ENCODE measurements at places on chromosomes 2 and 18.

DNA sequence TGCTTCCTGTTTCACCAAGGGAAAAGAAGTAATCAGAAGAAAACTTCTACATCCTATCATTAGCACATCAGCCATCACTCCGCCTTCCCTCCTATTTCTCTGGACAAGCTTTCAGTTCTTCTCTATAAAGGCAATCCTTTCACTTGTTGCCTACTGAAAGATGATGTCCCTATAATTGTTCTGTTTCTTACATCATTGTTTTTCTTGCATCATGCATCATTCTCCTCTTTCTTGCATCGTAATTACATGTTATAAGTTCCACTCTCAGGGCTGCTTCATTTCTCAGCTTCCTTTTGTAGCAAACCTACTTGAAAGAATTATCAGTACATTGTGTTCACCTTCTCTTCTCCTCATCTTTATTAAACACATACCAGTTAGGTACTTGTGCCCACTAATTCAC is 7.2 kb downstream of the SLC30A6 start:
- no peak for DNase-seq

DNA sequence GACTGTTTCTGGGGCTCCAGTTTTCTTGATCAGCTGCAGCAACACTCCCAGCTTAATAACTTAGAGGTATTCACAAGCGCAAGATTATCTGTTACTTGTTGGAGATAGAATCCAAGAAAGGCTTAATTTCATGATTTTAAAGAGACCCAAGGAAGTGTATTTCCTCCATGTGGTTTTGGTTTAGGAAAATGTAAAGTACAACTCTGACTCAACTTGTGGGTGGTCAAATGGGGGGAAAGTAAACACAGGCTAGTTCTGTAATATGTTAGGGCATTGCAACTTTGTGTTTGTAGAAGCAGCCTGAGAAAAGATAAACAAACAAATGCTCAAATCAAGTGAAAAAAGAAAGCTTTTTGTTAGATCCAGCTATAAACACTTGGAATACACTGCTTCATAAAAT is 90.1 kb upstream of the COL3A1 start:
- DNase-seq: no peak

DNA sequence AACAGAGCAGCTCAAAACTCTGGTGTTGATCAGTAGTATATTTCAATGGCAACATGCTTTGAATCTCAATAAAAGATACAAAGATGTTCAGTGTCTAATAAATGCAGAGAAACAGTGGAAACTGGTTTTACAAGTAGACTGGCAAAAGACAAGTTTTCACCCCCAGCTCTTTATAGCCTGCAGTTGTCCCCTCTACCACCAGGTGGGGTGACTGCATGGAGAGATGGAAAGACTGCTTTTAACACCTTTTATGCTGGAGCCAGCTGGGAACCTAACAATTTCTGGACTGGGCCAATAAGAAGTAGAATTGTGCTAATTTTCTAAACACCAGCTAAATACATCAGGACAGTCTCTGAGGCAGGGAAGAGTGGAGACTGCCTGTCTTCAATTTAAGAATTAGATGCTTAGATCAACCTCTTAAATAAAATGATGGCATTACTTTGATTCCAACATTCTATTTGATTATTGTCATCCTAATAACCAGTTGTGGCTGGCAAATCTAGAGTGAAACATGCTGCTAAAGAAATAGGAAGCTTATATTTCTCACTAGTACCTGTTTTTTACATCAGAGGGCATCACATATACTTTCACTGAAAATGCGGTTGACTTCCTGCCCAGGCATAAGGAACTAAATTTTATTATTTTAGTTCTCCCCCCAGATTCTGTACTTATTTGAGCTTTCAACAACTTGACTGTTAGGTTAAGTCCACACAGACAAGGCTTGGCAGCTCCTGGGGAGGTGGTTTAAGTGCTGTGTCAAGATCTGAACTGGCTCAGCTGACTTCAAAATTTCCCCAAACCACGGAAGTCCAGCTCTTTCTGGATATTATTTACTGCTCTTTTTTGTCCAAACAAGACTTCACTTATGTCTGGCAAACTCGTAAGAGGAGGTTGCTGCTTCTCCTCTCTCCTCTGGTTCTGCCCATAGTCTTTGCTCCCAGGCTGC is 140.5 kb downstream of the TPGS2 start:
- DNase-seq: peak; percentile 30

GRCh38 chr2:183614799-183615435 is 490.7 kb downstream of the NUP35 start:
- no peak for DNase-seq

DNA sequence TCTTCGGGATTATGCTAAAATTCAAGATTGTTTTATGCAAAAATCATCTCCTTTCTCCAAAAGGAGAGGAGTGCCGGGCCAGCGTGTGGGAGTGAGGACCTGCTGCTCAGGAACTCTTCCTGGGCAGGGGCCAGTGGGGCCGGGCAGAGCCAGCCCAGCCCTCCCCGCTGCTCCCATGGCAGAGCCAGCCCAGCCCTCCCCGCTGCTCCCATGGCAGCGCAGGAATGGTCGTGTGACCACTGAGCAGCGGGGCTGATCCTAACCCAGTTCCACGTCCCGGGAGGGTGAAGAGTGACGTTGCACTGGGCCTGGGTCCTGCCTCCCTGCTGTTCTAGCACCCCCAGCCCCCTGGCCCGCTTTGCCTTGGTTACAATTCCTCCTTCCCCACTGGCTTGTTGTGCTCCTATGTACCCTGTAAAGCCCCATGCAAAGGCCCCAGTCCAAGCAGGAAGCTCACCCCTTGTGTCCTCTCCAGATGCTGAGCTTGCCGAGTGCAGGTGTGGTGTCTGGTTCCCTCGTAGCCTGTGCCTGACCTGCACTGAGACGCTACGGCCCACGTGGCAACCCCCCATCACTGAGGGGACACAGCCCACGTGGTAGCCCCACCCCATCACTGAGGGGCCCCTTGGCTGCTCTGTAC is 11.4 kb upstream of the NEU4 start:
- DNase-seq: no peak

GRCh38 chr2:68158134-68158447 is 403 bp downstream of the PNO1 start:
- DNase-seq: no peak

- no peak for DNase-seq
Observed at GRCh38 chr2:239095460-239096081, 247.7 kb downstream of the TWIST2 start.

GRCh38 chr2:165793779-165794535 is at the start of gene GALNT3:
Gene GALNT3 (minus strand): TSS chr2:165794247. CDS start chr2:165770700, 23,547 bp downstream.
- DNase-seq: no peak

- no peak for DNase-seq
Observed at GRCh38 chr2:235595422-235596010, 101.7 kb downstream of the AGAP1 start.

GRCh38 chr2:110149330-110150220 is 34.0 kb upstream of the MALL start:
- no peak for DNase-seq

Measured in stimulated activated CD4-positive, alpha-beta T cell treated with anti-CD3 and anti-CD28 coated beads, Interleukin-15, amount 100 ng/mL, for 48 hours (primary cell).